MCF 10A (cell line): ENCODE measurements at places on chromosomes 13 and 19. TPM values are rescaled to one million over a fixed set of nuclear protein-coding genes. Genes with fewer than 3 reads are reported as not detected.

DNA sequence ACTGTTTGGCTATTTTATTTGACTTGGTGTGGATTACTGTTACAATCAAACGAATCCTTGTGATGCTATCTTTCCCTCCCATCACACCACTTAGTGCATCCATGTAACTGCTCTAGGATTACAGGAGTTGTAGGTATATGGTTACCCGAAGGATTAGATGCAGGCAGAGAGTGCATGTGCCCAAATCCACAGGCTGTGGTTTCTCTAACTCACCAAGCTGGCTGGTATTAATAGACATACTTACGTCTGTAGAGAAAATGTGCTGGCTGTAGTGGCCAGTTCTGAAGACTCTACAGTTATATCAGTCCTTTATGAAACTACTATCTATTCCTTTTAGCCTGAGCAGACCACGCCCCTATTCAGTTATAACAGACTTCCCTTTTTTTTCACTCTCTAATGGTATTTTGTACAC lies 1.1 kb upstream of the HMGB1 start:
- no peak for DNase-seq
- peaks cover 6% of the 10 kb centered on the region for H3K4me1 ChIP-seq
- no peak overlapping the region for H3K27ac ChIP-seq
- H3K36me3 ChIP-seq, result peaks cover 34% of the 10 kb centered on the region
- H3K4me3 ChIP-seq, result peak overlapping the region; percentile 88

GRCh38 chr13:46352805-46353204 lies 34.2 kb downstream of the RUBCNL start:
- peaks cover 9% of the 10 kb centered on the region for H3K4me1 ChIP-seq
- peaks cover 5% of the 10 kb centered on the region for H3K36me3 ChIP-seq

GRCh38 chr13:101763191-101763590 lies 310.7 kb downstream of the ITGBL1 start:
- no peak overlapping the region for H3K27ac ChIP-seq
- no peaks in the 10 kb centered on the region for H3K4me1 ChIP-seq
- no peak overlapping the region for H3K4me3 ChIP-seq
- H3K27me3 ChIP-seq, result no peaks in the 10 kb centered on the region
- no peak for DNase-seq

ZNF135 gene
- not detected in 2 replicates for total RNA-seq

PGLYRP1 gene
- not detected in 2 replicates for total RNA-seq
